Glutamatergic neuron (in vitro differentiated cells): ENCODE measurements at places on chromosomes 4 and X. TPM values are rescaled to one million over a fixed set of nuclear protein-coding genes. Genes with fewer than 3 reads are reported as not detected.
A peak's percentile ranks its signal among the peaks of the same experiment; 100 is the strongest.

The RHOXF2B gene
- not detected for total RNA-seq

DNA sequence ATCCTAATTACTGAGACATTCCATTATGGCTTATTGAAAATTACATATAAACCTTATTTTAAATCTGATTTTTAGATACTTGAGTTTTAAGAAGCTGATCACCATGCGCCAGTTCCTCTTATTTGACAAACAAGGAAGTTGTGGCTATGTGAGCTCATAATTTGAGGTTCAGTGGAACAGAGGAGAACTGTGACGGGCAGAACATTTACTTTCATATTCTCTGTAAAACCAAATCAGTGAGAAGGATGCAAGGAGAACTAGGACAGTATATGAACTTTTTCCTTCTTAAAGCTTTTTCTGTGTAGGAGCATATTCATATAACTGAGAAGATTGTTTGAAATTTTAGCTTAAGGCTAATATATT, 25.3 kb downstream of the STIM2 start:
- peaks cover 10% of the 10 kb centered on the region for H3K4me1 ChIP-seq
- H3K27me3 ChIP-seq, result peaks cover 2% of the 10 kb centered on the region
- H3K27ac ChIP-seq, result no peak overlapping the region

- H3K36me3 ChIP-seq, result no peaks in the 10 kb centered on the region
- DNase-seq, result no peak
- no peak overlapping the region for H3K4me3 ChIP-seq
- peaks cover 3% of the 10 kb centered on the region for H3K27me3 ChIP-seq
- H3K27ac ChIP-seq, result no peak overlapping the region
- no peaks in the 10 kb centered on the region for H3K4me1 ChIP-seq
These were observed 171.9 kb downstream of the TMA16 start for GRCh38 chr4:163666332-163666873.

The TLR1 gene
- not detected for total RNA-seq

The STAP1 gene
- total RNA-seq, result not detected

The OPRPN gene
- total RNA-seq, result not detected

The FAM184B gene
- total RNA-seq, result not detected

The C4orf50 gene
- 0.56 TPM for total RNA-seq

The SLC6A8 gene
- total RNA-seq, result 108 TPM

- no peaks in the 10 kb centered on the region for H3K36me3 ChIP-seq
- H3K4me3 ChIP-seq, result no peak overlapping the region
- no peaks in the 10 kb centered on the region for H3K27me3 ChIP-seq
These were observed 151.1 kb upstream of the MAMLD1 start for GRCh38 chrX:150211988-150212387.

- H3K36me3 ChIP-seq, result peaks cover 4% of the 10 kb centered on the region
- no peak for DNase-seq
- no peaks in the 10 kb centered on the region for H3K4me1 ChIP-seq
- H3K27me3 ChIP-seq, result no peaks in the 10 kb centered on the region
These were observed 7.4 kb downstream of the EXOC1L start for GRCh38 chr4:55826986-55827385.

The SERTM2 gene
- not detected for total RNA-seq

DNA sequence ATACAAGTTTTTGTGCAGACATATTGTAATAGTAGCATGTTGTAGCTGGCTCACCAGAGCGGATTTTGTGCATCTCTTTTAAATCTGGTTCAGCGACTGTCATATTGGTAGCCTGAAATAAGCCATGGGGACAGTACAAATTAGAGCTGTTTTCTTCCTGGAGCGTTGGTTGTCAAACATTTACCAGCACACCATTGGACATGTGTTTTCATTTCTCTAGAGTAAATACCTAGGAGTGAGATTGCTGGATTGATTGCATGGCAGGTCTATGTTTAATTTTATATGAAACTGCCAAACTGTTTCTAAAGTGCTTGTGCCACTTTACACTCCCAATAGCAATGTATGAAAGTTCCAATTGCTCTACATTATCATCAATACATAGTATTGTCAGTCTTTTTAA, 2.6 kb upstream of the ARAF start:
- H3K27me3 ChIP-seq, result peaks cover 5% of the 10 kb centered on the region
- DNase-seq, result no peak
- peaks cover 2% of the 10 kb centered on the region for H3K4me1 ChIP-seq

- H3K4me3 ChIP-seq, result peak overlapping the region; percentile 89
- peaks cover 9% of the 10 kb centered on the region for H3K4me1 ChIP-seq
- DNase-seq, result no peak
- H3K36me3 ChIP-seq, result no peaks in the 10 kb centered on the region
- H3K27me3 ChIP-seq, result peaks cover 13% of the 10 kb centered on the region
These were observed 150.6 kb upstream of the SLC4A4 start for GRCh38 chr4:71188156-71188640.

- H3K27me3 ChIP-seq, result no peaks in the 10 kb centered on the region
- H3K4me1 ChIP-seq, result no peaks in the 10 kb centered on the region
- no peak overlapping the region for H3K4me3 ChIP-seq
These were observed 13.1 kb upstream of the SLC9B1 start for GRCh38 chr4:103032574-103032973.

The CCSER1 gene
- total RNA-seq, result 15.7 TPM

DNA sequence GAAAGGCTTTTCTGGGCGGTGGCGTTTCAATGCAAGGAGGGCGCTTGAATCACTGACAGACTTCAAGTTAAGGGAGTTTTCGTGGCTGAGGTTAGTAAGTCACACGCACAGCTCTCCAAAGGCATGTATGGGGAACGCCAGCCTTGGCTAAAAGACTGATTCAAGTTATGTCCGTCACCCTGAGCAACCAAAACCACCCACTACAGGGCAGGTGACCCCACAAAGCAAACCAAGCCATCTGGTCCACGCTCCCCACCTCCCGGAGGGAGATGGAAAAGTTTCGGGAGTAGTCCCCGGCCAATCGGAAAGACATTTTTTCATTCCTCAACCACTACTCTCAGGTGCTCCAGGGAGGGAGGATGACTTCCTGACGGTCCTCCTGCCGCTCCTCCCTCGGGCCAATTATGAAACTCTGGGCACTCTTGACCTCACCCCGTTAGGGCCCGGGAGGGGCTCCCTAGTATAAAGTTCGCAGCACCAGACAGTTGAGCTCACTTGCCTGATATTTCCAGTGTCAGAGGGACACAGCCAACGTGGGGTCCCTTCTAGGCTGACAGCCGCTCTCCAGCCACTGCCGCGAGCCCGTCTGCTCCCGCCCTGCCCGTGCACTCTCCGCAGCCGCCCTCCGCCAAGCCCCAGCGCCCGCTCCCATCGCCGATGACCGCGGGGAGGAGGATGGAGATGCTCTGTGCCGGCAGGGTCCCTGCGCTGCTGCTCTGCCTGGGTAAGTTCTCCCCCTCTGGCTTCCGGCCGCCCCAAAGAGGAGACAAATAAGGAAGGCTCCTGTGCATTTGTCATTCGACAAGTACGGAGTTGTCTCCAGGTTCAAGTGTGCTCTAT, at the start of gene EREG:
Gene EREG (plus strand): TSS at position 494 of the 840 bp plus-strand sequence. CDS start 164 bp downstream, at position 658.
- H3K4me1 ChIP-seq, result peaks cover 2% of the 10 kb centered on the region
- peak; percentile 81 for DNase-seq
- H3K36me3 ChIP-seq, result no peaks in the 10 kb centered on the region
- peaks cover 2% of the 10 kb centered on the region for H3K27me3 ChIP-seq
- H3K27ac ChIP-seq, result no peak within 1 kb of the TSS

The P2RY4 gene
- total RNA-seq, result 0.27 TPM

The C1QTNF7 gene
- not detected for total RNA-seq

GRCh38 chr4:139253713-139254112, 26.3 kb downstream of the MGARP start:
- H3K27ac ChIP-seq, result no peak overlapping the region
- peaks cover 4% of the 10 kb centered on the region for H3K27me3 ChIP-seq
- DNase-seq, result no peak
- H3K4me3 ChIP-seq, result no peak overlapping the region
- H3K4me1 ChIP-seq, result no peaks in the 10 kb centered on the region
- no peaks in the 10 kb centered on the region for H3K36me3 ChIP-seq

The SHOX gene
- total RNA-seq, result 0.22 TPM

DNA sequence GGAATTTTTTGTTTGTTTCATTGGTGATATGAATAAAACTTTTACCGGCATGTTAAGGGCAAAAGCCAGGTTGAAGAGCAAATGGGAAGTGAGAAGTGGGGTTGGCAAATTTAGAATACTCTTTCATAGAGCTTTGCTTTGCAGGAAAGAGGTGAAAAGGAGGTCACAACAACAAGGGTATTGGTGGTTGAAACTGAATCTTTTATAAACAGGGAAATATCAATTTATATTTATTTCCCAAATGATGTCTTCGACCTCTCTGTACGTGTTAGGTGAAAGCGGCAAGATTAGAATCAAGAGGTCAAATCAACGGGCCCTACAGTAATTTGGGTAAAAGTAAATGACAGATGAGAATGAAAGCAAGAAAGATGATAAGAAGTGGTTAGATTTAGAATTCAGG, 3.4 kb downstream of the SMR3A start:
- no peaks in the 10 kb centered on the region for H3K36me3 ChIP-seq
- no peaks in the 10 kb centered on the region for H3K27me3 ChIP-seq
- no peak overlapping the region for H3K4me3 ChIP-seq
- no peak overlapping the region for H3K27ac ChIP-seq
- DNase-seq, result no peak

DNA sequence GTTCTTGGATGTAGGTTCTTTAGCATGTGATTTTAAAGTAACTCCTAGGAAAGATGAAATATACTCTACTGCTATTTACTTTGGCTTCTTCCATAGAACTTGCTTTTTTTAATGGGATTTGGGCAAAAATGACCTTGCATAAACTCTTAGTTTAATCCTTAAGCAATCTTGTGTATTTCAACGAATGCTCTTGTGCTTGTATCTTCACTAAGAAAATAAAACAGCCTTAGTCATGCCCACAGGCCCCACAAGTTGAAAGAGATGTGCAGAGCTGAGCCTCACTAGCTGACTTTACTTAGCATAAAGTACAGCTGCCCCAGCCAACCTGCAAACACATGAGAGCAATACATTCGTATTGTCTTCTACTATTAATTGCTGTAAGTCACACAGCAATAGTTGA, 1609.2 kb downstream of the STIM2 start:
- peaks cover 2% of the 10 kb centered on the region for H3K27me3 ChIP-seq
- DNase-seq, result no peak
- H3K27ac ChIP-seq, result no peak overlapping the region
- no peaks in the 10 kb centered on the region for H3K36me3 ChIP-seq
- no peak overlapping the region for H3K4me3 ChIP-seq
- H3K4me1 ChIP-seq, result no peaks in the 10 kb centered on the region

- H3K27me3 ChIP-seq, result no peaks in the 10 kb centered on the region
- H3K36me3 ChIP-seq, result no peaks in the 10 kb centered on the region
- DNase-seq, result no peak
- no peak overlapping the region for H3K27ac ChIP-seq
- H3K4me1 ChIP-seq, result no peaks in the 10 kb centered on the region
These were observed 24.7 kb upstream of the PRPS1 start for GRCh38 chrX:107603429-107604159.

The EMCN gene
- not detected for total RNA-seq

- no peak overlapping the region for H3K27ac ChIP-seq
- H3K36me3 ChIP-seq, result no peaks in the 10 kb centered on the region
- H3K4me1 ChIP-seq, result no peaks in the 10 kb centered on the region
- no peak for DNase-seq
These were observed 54.2 kb downstream of the AWAT2 start for GRCh38 chrX:69995362-69996112.

The FREM3 gene
- total RNA-seq, result not detected

DNA sequence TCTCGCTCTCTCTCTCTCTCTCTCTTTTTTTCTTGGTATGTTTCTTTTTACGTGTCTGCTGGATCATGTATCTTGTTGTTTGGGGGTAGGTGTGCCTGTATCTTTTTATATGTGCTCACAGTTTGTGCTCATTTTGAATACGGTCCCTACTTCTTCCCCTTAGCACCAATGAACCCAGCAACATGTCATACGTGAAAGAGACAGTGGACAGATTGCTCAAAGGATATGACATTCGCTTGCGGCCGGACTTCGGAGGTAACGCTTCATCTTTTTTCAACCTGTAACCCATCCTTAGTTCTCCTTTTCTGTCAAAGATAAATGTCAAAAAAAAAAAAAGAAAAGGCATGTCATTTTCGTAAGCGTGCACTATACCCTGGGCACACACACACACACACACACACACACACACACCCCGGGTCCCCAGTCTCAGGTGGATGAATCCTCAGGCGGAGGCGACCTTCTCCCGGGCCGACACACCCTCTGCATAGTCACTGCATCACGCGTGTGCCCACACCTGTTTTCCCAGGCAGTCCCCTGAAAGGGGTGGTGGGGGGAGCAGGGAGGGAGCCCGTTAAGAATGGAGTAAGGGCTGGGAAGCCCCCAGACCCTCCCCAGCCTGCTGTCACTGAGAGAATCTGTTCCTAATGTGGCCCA, 511 bp downstream of the GABRB1 start:
- H3K36me3 ChIP-seq, result no peaks in the 10 kb centered on the region
- peak overlapping the region; percentile 82 for H3K27ac ChIP-seq

DNA sequence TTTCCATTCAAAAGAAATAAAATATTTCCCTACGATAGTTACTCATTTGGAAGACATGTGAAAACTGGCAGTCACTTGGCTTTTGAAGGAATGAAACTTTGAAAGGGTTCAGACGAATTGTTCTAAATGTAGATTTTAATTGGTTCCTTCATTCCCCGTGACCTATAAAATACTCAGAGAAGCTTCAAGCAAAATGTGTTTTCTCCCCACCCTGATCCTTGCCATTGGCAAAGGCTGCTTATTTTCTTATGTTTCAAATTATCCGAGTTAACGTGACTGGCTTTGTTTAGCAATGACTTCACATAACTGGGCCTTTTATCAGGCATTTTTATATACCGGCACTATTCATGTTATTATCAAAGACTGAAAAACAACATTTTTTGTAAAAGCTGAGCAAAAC, 204.1 kb upstream of the NEIL3 start:
- H3K27ac ChIP-seq, result no peak overlapping the region
- no peaks in the 10 kb centered on the region for H3K4me1 ChIP-seq
- no peaks in the 10 kb centered on the region for H3K27me3 ChIP-seq
- no peak overlapping the region for H3K4me3 ChIP-seq

DNA sequence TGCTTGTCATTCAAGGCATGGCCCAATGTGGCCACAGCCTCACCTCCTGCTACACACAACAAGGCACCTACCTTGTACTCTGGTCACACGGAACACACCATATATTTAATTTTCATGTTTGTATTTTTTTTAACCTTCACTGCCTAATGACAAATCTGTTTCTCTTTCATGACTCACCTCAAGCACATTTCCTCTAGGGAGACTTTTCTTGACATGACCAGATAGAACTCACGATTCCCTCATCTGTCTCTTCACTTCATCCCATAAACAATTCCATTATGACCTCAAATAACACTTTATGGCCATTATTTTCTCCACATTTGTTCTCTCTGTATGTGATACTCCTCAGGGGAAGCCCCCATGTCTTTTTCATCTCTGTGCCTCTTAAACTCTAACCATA, 11.1 kb downstream of the DRP2 start:
- H3K36me3 ChIP-seq, result no peaks in the 10 kb centered on the region
- no peaks in the 10 kb centered on the region for H3K4me1 ChIP-seq
- no peaks in the 10 kb centered on the region for H3K27me3 ChIP-seq

DNA sequence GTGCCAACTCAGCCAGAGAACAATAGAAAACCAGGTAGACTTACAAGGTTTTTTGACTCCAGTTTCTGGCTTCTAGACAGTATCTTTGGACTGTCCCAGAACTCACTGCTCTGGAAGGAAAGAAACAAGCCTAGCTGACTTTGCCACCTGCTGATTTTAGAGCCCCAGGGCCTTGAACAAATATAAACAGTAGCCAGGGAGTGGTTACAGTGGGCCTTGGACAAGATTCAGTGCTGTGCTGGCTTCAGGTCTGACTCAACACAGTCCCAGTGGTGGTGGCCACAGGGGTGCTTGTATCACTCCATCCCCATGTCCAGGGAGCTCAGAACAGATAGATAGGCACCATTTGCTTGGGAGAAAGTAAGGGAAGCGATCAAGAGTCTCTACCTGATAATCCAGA, 694.1 kb upstream of the ADGRL3 start:
- no peaks in the 10 kb centered on the region for H3K36me3 ChIP-seq
- H3K27ac ChIP-seq, result no peak overlapping the region
- no peak overlapping the region for H3K4me3 ChIP-seq
- no peaks in the 10 kb centered on the region for H3K4me1 ChIP-seq
- no peaks in the 10 kb centered on the region for H3K27me3 ChIP-seq

The CPEB2 gene
- 52.6 TPM for total RNA-seq
